GM23248 (cell line): ENCODE measurements at places on chromosomes 16 and 17.

DNA sequence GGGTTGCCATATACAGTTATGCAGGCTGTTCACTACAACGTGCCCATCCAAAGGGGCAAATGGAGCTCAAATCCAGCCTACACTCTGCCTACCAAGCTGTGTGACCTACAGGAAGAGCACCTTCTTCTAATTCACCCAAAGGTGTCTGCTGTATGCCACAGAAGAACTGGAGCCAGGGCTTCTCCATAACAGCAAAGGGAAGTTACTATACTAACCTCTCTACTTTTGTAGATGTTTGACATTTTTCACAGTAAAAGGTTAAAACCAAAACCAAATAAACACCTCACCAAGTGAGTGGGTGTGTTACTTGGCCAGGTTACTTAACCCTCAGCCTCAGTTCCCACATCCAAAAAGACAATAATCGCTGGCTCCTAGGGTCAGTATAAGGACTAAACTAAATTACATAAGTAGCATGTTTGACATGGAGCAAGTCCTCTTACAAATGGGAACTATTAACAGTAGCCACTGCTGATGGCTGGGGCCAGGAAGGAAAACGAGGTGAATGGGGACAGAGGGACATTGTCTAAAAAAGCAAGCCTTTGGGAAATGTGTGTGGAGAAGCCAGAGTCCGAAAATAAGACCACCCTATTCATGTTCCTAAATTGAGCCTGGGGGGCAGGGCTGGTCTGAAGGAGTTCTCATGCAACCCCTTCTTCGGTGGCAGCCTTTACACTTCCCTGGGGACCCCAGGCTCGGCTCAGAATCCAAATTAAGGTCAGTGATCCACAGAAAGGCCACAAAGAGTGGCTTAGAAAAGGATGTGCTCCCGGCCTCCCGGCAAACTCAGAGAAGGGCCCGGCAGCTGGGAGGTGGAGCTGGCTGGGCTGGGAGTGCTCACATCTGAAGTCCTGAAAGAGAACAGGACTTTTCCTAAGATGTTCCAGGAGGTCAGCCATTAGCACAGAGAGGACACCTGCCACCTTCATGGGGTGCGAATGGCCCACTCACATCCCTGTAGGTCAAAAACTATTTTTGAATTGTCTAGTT lies 13.5 kb downstream of the CUEDC1 start:
- DNase-seq: no peak

DNA sequence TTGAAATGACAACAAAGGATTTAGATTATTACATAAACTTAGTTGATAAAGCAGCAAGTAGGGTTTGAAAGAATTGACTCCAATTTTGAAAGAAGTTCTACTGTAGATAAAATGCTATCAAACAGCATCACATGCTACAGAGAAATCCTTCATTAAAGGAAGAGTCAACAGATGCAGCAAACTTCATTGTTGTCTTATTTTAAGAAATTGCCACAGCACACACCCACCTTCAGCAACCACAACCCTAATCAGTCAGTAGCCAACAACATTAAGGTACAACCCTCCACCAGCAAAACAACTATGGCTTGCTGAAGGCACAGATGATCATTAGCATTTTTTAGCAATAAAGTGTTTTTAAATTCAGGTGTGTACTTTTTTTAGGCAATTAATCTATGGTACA lies 75.1 kb upstream of the NSRP1 start:
- DNase-seq: no peak

- DNase-seq: peak; percentile 5
Observed at GRCh38 chr16:47774661-47775060, 313.5 kb downstream of the PHKB start.

GRCh38 chr17:62750631-62751051 lies 57.5 kb downstream of the MARCHF10 start:
- no peak for DNase-seq

DNA sequence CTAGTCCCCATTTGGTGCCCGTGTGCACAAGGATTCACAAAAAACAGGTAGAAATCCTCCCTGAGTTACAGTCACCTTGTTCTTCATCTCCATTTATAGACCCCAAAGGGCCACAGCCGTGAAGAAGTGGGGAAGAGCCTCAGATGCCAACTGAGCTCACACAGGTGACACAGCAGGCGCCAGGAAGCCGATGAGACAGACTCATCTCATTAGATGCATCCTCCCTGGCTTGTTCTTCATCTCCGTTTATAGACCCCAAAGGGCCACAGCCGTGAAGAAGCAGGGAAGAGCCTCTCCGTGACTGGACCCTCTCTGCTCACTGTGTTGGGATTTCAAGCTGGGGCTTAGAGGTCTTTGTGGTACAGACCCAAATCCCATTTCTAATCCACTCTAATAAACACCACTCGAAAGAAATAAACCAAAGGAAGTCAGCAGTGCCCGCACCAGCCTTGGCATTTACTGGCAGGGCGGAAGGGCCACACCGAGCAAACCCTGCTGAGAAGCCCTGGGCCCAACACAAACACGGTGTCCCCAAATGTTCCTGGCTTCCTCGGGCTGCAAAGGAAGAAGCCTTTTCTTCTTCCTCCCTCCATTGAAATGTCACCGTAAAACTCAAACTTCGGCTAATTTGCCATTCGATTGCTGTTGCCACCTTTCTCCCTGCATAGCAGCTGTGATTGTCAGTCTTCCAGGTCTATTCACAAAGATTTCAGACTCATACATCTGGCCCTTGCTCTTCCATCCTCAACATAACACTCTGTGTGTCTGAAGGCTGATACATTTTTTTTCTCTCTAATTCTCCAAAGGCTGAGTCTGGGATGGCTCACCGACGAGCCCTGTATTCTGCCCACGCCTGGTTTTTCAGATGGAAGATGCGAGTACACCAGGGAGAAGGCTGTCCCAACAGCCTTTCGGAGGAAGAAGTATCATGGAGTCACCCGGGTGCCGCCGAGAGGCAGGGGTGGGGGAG lies 44.9 kb upstream of the DOC2B start:
- DNase-seq: no peak

- DNase-seq: no peak
Observed at GRCh38 chr17:16349431-16349830, 3.8 kb downstream of the CENPV start.

- no peak for DNase-seq
Observed at GRCh38 chr17:40418428-40418706, 671 bp upstream of the TOP2A start.

DNA sequence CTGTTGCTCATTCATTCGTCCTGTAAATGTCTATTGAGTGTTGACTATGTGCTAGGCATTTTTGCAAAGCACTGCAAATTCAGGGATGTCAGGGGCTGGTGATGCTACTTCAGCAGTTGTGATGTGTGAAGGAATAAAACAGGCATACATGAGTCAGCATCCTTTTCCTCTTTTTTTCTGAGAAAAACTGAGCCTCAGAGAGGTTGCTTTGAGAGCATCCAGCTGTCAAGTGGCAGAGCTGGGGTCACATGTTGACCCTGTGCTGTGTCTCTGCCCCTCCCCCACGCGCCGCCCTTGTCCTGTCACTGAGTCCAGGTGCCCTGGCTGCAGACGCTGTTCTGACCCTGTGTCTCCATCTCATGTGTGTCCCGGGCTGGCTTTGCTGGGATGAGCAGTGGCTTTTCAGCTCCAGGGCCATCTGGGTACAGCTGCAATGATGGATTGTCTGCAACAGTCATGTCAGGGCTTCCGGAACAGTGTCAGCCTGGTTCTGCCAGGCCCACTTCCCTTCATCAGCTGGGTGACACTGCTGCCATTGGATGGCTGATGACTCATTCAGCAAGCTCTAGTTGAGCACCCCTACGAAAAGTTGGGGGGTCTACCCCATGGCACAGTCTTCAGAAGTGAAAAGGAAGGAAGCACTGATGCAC lies 14.9 kb downstream of the SEC14L5 start:
- DNase-seq: no peak

- DNase-seq: no peak
Observed at GRCh38 chr16:1792836-1793577, 498 bp downstream of the IGFALS start.

DNA sequence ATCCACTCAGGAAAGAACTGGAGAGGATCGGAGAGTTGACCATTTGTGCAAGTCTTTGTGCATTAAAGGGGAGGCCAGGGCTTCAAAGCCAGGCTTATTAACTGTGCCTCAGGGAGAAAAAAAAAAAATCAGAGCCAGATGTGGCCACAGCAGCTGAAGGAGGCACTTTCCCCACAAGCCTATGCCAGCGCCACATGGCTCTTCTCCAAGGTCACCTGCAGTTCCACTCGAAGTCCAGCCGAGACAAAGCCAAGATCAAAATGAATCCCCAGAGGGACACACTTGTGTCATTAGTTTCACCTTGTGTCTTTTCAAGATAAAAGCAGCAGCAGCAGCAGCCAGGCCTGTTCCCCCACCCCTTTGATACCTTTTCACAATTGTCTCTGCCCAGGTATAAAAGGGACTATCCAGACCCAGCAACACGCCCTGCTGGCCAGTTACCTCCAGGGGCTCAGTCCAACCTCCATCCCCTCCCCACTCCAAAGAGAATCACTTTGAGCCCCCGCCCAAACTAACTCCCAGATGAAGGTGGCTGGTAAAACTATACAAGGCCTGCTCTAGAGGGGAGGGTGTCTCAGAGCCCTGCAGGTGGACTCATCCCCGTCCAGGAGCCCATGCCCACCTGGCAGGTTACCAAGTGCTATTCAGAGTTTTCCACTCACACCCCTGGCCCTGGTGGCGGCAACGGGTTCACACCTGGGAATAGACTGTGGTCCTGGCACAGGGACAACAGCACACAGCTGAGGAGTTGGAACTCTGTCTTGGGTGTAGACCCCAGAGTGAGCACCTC lies 29.2 kb downstream of the AXIN2 start:
- no peak for DNase-seq

DNA sequence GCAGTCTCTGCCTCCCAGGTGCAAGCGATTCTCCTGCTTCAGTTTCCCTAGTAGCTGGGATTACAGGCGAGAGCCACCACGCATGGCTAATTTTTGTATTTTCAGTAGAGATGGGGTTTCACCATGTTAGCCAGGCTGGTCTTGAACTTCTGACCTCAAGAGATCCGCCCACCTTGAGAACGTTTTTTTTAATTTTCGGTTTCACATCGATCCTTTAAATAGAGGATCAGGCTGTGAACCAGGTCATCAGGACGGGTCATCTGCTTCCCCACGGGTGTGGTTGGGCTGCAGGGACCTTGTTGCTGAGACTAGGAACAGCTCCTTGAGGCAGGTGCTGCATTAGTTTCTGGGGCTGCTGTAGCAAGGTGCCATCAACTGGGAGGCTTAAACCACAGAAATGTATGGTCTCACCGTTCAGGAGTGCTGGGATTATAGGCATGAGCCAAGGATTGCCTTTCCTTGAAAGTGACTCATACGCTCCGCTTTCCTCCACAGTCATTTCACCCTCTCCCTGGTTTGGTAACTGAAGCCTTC lies 7.9 kb upstream of the NAGPA start:
- DNase-seq: peak; percentile 52

- DNase-seq: no peak
Observed at GRCh38 chr17:60332574-60332973, 59.4 kb downstream of the USP32 start.

GRCh38 chr16:48310908-48311641 lies 63.7 kb upstream of the ABCC11 start:
- peak; percentile 27 for DNase-seq

GRCh38 chr17:56934280-56934679 lies 20.4 kb upstream of the TRIM25 start:
- no peak for DNase-seq

DNA sequence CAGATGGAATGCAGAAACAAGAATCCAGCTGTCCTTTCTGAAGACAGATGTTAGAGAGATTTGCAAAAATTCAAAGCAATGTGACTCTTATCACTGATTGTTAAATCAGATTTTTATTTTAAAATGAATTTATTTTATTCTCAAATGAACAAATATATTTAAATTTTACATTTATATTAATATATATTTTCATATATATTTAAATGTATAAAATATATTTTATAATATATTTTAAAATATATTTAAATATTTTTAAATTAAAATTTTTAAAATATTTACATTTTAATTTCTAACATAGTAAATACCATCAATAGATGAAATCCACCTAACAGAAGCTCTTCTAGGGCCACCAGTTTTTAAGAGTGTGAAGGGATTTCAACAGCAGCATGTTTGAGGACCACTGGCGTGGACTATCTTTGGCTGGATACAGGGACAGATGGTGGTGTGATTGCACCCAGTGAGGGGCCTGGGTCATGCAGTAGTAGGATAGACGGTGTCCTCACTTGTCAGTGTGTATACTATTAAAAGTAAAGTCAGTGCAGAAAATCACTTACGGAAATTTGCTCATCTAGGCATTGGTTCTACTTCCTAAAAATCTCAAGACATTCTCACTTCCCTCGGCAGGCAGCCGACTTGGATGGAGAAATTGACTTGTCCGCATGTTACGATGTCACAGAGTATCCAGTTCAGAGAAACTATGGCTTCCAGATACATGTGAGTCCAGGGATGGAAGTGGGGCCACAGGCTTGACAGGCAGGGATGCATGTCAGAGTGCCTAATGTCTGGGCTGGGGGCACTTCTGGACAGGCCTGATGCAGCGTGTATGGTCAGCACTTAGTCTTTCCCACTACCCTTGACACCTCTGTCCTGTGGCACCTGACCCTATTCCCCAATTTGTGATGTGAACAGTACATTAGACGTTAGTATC lies 56.3 kb downstream of the PLD6 start:
- no peak for DNase-seq

- DNase-seq: no peak
Observed at GRCh38 chr16:603933-604332, 14.1 kb downstream of the RAB40C start.

- peak; percentile 1 for DNase-seq
Observed at GRCh38 chr16:59973966-59974365, 1239.8 kb upstream of the GOT2 start.

DNA sequence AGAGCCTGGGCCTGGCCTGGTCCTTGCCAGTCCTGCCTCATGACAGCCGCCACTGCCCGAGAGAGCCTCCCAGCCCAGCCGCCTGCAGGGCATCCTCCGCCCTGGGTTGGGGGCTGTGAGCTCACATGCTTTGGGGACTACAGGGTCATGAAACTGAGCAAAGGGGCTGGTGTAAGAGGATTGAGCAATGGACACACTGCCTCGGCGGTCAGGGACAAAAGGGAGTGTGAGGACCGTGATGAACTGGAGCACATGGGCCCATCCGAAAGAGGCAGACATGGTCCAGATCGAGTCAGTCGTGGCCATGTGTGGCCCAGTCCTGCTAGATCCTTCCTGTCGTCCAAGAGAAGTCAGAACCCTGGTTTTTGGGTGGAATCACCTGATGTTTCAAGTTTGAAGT lies 52.3 kb downstream of the GSG1L start:
- no peak for DNase-seq

GRCh38 chr17:14089179-14089578 lies 19.9 kb downstream of the COX10 start:
- DNase-seq: peak; percentile 15

GRCh38 chr16:30000735-30001631 lies 4.9 kb downstream of the INO80E start:
- no peak for DNase-seq

DNA sequence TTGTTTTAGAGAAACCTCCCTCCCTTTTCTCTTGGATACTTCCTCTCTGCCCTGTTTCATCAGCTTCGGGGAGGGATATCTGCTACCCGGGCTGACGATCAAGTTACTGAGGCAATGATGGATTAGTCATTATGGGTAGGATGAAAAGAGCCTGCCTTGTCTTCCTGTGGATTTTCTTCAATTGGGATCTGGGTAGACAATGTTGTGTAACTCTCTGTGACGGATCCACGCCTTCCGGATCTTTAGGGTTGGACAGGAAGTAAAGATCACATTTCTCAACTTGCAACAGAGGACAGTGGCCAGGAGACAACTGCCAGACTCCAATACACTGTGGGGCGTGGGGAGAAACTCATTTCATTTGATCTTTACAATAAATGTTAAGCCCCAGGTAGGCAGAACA lies 11.3 kb upstream of the CHST6 start:
- DNase-seq: peak; percentile 91

GRCh38 chr17:82923366-82924113 lies 83.7 kb upstream of the ZNF750 start:
- no peak for DNase-seq

- peak; percentile 89 for DNase-seq
Observed at GRCh38 chr17:57833179-57833939, 16.5 kb downstream of the MRPS23 start.
